A549 (cell line): ENCODE measurements at places on chromosomes 12 and 14. TPM values are rescaled to one million over a fixed set of nuclear protein-coding genes. Genes with fewer than 3 reads are reported as not detected.

CLEC1A gene
- polyA plus RNA-seq = not detected in 3 replicates

HOXC12 gene
- polyA plus RNA-seq = not detected in 3 replicates

GRCh38 chr14:89652352-89652751, 235.3 kb upstream of the FOXN3 start:
- DNase-seq = no peak

- peak; percentile 8 for DNase-seq
Observed at GRCh38 chr12:47458279-47458678, 247.6 kb downstream of the RPAP3 start.

GRCh38 chr12:5518584-5519365, 86.9 kb downstream of the NTF3 start:
- no peak for DNase-seq

DNA sequence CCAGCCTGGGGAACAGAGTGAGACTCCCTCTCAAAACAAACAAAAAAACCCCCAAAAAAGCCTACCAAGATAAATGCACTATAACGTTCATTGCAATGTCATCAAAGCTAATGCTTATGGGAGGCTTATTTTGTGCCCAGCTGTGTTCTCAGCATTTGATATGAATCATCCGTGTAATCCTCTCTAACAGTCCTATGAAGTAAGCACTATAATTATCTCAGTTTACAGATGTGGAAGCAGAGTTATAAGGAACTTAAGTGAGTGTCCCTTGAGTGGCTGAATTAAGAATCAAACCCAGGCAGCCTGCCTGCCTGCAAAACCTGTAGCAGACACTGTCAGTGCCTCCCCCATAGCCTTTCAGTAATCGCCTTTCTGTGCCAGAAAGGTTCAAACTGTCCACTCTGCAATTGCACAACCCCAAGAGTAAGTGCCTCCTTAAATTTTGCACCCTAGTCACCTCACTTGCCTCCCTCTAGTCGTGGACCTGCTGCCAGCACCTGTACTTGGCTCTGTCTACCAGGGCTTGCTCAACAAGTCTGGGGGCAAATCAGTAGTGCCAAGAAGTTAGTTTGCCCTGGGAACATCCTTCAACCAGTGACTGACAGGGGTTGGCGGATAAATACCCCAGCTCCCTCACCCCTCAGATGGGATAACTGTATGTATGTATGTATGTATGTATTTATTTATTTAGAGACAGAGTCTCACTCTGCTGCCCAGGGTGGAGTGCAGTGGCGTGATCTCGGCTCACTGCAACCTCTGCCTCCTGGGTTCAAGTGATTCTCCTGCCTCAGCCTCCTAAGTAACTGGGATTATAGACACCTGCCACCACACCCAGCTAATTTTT, 23.8 kb upstream of the PPP1CC start:
- no peak for DNase-seq

DNA sequence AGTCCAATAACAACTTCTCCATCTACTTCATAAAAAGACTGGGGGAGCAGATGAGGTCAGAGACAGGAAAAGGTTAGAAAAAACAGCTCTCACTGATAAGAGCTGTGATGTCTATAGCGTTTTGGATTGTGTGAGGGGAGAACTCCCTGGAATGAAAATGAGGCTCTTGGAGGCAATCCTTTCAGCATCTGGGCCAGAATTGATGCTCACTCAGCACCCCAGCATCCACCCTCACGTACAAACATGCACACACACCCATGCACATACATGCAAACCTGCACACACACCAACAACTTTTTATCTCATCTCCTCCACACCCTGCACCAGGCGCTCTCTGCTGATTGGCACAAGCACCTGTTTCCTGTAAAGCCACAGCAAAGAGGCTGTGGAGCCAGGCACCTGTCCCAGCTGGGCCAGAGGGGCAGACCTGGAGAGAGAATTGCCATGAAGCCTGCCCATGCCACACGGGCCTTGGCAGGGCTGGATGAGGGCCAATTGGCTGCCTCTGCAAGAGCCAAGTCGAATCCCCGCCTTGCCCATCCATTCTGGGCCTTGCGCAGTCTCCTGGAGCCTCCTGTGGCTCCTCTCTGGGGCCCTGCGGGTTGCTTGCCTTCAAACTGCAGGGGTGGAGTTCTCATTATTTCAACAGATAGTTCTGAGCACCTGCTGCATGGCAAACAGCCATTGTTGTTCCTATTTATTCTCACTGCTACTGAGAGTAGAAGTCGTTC, 53.1 kb downstream of the SYNE3 start:
- no peak for DNase-seq

- peak; percentile 21 for DNase-seq
Observed at GRCh38 chr12:55842681-55843429, at the start of gene MMP19. Gene MMP19, minus strand, starts transcription at chr12:55842936. Its CDS starts 106 bp downstream, at chr12:55842830.

GRCh38 chr12:32419520-32419960, 20.2 kb downstream of the FGD4 start:
- no peak for DNase-seq

DNA sequence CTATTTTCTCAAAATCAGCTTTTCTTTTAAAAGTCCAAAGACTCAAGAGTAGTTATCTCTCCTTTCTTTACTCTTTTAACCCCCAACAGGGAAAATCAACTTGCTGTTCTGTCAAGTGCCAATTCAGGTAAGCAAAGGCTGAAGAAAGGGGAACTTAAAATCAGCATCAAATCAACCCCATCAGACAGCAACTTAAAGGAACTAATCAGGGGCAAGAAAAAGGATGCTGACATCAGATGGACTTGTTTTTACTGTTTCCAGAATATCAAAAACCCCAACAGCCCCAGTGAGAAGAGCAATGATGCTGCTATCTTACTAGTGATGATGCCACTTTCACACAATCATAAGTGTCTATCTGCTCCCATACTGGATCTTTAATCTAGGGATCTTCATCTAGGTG, 3.4 kb downstream of the BAZ2A start:
- DNase-seq = no peak

- no peak for DNase-seq
Observed at GRCh38 chr14:88831284-88831683, 6.8 kb downstream of the TTC8 start.

DNA sequence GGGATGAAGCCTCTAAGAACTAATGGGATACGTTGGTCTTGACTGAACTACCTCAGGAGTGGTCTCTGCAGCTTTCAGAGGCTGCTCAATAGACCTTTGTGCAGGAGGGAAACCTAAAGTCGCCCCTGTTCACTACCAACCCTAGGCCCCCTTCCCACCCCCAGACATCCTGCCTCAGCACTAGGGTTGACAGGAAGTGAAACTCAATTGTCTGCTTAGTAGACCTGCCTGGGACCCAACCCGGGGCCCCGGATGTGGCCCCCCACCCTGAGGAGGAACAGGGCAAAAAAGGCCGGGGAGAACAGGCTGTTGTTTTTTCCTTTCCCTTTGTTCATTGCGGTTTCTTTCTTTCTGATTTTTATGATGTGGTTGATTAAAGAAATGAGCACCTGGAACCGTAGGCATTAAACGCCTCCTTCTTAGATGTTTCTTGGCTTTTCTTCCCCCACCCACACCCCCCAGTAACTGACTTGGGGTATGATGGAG, 1.6 kb upstream of the DGKA start:
- no peak for DNase-seq

DNA sequence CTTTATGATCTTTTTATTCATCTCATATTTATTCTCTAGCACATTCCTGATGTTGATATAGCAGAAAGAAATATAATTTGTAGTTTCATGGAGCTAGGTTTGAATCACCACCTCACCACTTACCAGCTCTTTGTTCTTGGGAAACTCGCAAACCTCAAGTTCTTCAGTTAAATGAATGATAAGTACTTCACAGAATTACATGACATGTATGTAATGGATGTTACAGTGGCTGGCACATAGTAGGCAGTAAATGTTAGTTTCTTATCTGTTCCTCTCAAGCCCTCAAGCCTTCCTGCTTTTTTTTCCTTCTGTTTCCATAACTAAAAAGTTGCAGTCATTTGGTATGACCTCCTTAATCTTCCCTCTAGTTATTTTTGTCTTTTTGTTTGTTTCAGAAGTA, 54.9 kb downstream of the SPATS2 start:
- no peak for DNase-seq

DNA sequence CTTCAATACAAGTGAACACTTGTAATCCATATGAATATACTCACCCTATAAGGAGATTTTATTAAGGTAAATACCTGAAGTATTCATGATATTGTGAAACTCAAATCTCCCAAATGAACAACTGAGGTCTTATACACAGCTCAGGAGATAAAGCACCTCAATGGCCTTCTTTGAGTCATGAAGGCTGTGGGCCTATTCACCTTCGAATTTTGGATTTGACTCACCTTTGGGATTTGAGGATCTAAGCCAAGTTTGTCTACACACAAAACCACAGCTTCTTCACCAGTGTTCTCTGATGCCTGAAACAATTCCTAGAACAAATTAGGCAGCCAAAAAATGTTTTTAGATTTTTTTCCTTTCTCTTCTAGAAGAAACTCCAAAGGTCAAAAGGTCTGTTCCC, 194.1 kb downstream of the NUAK1 start:
- DNase-seq = no peak
